Activated naive CD4-positive, alpha-beta T cell treated with anti-CD3 and anti-CD28 coated beads, Interleukin-2, amount 10 ng/mL, durations not matched to agents 5 hours and 36 hours (primary cell): ENCODE measurements at places on chromosomes 5 and 9. TPM values are rescaled to one million over a fixed set of nuclear protein-coding genes. Genes with fewer than 3 reads are reported as not detected.

Gene DROSHA
- total RNA-seq, result 70.4 TPM

Gene PHF24
- not detected for total RNA-seq

Gene GMCL2
- not detected for total RNA-seq

Gene P4HA2
- 3.4 TPM for total RNA-seq

Gene SLC34A3
- not detected for total RNA-seq
